Urothelium cell line (cell line): ENCODE measurements at places on chromosomes 3 and 15.

DNA sequence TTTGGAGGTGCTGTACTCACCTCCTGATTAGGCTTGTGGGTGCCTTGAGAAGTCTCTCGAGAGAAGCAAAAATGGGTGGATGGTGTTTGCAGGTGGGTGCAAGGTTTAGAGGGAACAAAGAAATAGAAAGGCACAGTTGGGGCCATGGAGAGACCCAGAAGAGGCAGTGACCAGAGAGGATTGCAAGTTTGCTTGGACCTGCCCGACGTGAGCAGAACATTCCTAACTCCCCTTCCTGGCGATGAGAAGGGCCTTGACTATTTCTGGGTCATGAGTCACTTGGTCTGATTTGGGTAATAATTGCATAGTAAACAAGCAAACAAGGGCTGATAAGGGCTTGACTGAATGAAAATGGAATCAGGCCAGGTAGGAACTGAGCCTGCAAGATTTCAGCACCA, 7.0 kb upstream of the CTSH start:
- DNase-seq, result no peak

DNA sequence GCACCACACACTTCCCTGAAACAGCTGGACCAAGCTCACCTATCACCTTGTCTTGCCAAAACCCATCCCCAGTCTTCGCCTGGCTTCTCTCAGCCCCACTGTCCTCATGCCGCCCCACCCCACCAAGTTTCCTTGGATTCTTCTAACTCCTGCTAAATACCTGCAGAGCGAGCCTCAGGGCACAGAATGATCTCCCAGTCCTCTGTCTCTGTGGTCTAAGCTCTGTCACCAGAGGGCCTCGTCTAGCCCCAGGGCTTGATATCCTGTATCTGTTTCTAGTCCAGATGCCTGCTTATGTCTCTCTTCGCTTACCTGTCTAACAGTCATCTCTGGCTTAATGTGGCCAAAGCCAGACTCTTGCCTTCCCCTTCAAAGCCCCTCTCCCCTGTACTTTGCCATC, 9.7 kb downstream of the CCDC12 start:
- DNase-seq, result no peak

DNA sequence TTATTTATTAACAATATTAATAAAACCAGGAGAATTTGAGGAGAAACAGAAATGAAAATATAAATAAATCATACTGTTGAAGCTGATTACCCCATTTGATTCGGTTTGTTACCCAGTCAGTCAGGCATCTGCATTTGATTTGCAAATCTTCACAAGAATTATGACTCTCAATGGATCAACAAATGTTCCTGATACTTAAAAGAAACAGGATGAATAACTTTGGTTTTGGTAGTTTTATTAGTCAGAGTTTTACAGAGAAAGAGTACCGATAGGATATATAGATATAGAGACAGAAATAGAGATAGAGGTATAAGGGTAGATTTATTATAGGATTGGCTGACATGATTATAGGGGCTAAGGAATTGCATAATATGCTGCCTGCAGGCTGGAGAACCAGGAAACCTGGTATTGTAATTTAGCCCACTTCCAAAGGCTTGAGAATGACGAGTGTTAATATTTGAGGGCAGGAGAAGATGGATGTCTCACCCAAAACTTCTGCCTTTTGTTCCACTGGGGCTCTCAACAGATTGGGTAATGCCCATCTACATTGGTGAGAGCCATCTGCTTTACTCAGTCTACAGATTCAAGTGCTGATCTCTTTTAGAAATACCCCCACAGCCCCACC, 241.6 kb upstream of the COL8A1 start:
- DNase-seq, result no peak

GRCh38 chr3:142385078-142385477, 62.8 kb downstream of the XRN1 start:
- no peak for DNase-seq
